Non-pigmented ciliary epithelial cell (primary cell): ENCODE measurements at places on chromosomes 16 and 17.

DNA sequence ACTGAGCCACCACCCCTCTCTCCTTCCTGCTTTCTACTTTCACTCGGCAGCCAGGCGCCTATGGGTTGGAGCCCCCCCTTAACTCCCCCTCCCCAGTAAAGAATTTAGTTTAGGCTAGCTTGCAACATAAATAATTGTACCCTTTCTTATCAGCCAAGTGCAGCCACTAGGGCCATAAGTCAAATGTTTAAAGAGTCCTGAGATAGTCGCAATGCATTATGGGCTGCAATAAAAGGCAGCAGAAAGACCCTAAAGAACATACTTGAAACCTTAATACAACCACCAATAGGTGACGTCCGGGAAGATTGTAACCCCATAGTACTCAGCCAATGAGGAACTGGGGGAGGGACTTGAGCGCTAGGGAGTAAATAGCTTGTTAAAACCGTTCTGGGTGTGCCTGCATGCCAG is 40.5 kb downstream of the C16orf82 start:
- DNase-seq = no peak

- no peak for DNase-seq
Observed at GRCh38 chr16:89837014-89837546, 8.8 kb downstream of the SPIRE2 start.

DNA sequence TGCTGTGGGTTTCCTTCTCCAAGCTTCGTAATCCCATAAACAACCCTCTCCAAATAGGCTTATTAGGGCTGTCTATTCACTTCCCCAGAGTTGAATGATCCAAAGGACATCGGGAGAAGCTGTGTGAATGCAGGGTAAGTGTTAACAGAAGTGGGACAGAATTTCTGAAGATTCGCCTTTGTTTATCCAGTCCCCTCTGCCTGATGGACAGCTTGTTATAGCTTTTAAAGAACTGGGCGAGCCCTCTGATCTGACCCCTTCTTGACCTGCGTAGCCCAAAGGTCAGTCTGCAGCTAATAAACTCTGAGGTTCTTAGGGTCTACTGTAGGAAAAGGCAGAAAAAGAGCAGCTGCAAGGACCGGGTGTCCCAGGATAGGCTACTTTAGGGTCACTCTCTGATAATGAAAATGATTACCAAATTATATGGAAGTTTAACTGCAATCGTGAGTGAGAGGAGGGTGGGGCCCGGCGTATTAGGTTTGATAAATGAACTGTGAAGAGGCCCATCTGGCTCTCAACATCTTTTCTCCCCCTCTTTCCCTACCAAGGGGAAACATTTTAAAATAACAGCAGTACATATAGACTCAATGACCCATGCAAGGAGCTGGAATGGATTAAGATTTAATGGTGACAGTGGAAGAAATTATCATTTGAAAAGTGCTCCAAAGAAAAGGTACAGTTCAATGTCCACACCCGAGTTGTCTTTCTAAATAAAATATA is 233.4 kb downstream of the FTO start:
- no peak for DNase-seq

DNA sequence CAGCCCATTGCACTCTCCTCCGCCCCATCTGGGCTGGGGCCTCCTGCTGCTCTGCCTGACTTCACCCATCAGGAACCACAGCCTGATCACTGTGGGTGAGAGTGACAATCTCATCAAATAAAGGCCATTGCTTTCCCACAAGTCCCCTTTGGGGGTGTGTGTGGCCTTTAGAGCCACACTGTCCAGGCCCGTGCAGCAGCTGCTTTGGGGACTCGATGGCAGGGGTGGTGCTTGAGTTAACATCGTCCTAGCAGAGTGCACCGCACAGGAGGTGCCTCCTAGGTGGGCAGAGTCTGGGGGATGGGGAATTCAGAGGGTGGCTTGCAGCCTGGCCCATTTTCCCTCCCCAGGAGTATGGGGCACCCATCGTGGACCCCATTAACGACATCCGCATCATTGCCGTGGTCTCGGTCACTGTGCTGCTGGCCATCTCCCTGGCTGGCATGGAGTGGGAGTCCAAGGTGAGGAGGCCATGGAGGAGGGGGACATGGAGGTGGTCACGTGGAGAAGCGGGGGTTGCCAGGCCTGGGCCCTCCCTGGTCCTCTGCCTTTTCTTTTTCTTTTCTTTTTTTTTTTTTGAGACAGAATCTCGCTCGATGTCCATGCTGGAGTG is 5.4 kb downstream of the SLC12A3 start:
- no peak for DNase-seq

DNA sequence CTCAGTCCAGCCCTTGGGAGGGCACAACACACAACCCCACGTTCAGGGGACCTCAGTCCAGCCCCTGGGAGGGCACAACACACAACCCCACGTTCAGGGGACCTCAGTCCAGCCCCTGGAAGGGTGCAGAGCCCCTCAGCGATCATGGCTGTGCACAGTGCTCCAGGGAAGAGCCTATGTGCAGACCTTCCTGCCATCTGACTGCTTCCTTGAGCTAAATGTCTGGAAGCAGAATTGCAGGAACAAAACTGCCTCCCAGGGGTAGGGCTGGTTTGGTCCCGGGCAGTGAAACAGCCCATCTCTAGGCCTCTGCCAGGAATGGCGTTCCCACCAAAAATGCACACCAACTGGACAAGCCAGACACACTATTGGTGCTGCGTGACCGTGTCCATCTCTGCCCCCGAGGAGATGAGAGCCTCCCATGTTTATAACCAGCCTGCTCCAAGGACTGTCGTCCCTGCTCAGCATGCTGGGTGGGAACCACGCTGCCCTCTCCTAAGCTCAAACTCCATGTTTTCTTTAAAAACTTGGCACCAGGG is 44.0 kb downstream of the ZNF276 start:
- no peak for DNase-seq

DNA sequence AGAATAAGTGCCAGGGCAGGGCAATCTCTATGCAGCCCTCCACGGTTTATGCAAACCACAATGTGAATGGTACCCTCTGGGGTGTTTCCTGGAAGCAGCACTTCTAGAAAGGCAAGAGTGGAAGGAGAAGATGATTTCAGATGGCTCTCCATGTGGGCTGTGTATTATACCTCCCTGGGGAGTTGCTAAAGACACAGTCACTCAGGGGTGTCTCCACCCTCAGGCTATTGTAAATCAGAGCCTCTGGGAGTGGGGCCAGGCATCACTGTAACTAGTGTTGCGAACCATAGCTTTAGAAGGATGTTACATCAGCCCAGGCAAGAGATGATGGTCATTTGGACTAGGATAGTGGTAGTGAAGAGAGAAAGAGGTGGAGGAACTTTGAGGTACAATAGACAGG is 83.3 kb upstream of the ZKSCAN2 start:
- no peak for DNase-seq

DNA sequence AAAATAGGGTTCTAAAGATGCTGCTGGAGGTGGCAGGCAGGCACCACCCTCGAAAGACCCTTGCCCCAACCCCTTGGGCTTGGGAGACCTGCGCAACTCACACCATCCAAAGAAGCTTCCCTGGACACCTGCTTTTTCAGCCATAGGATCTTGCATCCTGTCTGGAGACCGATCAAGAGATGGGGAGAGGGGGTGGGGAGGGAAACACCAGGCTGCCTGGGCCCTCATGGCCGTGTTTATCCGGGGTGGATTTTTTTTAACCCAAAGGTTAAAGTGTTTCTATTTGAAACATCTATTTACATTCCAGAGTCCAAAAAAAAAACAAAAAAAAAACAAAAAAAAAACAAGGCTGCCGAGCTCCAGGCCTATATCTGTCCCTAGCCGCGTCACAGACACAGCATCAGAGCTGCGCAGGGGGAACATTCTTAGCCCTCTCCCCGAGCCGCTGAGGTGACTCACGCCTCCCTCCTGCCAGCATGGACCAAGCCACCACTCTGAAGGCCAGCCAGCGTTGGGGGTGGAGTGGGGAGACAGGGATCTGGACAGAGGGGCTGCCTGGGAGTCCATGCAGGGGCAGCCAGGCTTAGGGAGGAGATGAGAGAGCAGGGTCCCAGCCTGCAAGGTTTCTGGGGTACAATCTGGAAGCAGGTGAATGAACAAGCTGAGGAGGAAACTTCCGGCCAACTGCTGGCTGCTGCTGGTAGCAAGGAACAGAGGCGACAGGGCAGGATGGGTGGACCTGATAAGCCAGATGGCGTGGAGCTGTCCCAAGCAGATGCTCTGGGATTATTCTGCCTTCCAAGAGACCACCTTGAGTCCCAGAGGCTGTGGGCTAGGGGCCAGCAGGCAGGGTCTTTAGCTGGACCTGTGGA is 14.8 kb downstream of the HDAC5 start:
- peak; percentile 88 for DNase-seq

DNA sequence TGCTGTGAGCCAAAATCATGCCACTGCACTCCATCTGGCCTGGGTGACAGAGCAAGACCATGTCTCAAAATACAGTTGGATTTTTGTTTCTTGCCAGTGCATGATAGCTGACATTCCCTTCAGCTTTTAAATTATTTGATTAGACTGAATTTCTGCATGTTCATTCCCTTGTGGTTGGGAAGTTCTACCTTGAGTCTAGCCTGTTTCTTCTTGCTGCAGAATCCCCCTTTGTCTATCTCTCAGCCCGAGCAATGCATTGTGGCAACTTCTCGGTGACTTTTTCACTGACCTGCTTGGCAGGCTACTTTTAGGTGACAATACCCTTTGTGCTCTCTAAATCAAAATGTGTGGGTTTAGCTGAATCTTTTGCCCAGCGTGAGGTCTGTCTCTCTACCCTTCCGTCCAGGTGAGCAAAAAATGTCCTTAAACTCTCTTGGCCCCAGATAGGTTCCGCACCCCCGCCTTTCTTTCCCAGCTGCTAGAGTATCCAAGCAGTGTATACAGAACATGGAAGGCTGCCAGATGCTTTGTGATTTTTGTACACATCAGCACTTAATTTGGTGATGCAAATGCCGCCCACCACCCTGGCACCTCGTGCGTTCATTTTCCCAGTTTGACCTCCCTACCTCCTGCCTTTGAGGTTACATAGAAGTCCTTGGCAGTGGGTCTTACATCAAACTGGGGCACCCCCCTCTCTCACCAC is 130.2 kb downstream of the ABCC6 start:
- DNase-seq = no peak

- no peak for DNase-seq
Observed at GRCh38 chr17:32283745-32284201, 18.1 kb downstream of the RHBDL3 start.

GRCh38 chr16:79610771-79611170 is 10.2 kb upstream of the MAF start:
- DNase-seq = no peak

DNA sequence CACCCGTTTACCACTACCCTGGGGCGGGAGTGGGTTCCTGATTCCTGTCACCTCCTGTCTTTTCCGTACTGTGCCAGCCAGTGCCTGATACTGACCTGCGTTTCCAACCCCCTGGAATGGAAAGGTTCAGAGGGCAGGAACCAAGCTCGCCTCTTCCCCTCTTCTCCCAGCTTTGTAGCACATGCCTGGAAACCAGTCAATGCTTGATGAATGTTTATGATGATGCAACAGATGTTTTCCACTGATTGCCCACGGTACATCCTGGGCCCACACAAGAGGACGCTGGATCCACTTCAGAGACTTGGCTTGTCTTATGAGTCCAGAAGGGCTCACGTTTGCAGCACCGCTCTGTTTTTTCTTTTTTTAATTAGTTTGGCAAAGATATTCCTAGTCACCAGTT is 262.0 kb downstream of the CPPED1 start:
- DNase-seq = no peak

DNA sequence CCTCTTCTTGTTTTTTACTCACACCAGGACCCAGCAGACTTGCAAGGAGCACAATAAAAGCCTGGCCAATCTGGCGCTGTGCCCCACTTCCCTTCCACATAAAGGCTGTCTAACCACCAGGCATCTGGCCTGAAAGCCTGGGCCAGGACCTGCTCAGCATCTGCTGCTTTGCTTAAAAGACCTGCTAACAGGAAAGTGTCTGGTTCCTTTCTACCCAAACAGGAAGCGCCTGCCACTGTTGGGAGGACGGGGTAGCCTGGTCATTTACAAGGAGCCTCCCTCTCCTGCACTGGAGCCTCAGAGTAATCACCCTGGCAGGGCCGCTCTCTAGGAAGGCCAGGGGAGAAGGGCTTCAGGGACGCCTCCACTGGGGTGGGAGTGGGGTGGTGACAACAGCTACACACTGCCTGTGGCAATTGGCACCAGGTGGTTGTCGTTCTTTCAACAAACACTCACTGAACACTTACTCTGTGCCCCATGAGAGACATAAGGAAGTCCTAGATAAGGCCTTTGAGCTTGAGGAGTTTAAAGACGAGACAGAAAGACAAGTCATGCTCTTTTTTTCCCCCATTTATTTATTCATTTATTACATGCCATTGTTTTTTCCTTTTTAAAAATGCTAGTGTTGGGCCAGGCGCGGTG is 6.3 kb upstream of the MMP28 start:
- DNase-seq = no peak

GRCh38 chr17:4090898-4091297 is 51.9 kb downstream of the ZZEF1 start:
- DNase-seq = no peak

GRCh38 chr16:88074041-88074440 is 122.8 kb downstream of the BANP start:
- DNase-seq = no peak

GRCh38 chr16:77330332-77331042 is 104.3 kb downstream of the ADAMTS18 start:
- DNase-seq = no peak

DNA sequence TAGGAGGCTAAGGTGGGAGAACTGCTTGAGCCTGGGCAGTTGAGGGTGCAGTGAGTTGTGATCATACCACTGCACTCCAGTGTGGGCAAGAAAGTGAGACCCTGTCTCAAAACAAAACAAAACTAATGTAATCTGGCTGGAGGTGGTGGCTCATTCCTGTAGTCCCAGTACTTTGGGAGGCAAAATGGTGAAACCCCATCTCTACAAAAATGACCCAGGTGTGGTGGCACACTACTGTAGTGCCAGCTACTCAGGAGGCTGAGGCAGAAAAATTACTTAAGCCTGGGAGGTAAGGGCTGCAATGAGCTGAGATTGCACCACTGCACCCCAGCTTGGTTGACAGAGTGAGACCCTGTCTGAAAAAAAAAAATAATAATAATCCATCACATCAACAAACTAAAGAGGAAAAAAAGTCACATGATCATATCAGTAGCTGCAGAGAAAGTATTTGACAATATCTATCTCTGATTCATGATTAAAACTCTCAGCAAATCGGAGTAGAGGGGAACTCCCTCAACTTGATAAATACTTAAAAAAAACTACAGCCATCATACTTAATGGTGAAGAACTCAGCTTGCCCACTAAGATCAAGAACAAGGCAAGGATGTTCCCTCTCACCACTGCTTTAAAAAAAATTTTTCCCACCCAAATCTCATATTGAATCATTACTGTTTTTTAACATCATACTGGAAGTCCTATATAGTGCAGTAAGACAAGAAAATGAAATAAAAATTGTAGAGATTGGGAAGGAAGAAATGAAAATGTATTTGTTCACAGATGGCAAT is 31.0 kb downstream of the DHRS7B start:
- no peak for DNase-seq

- DNase-seq = no peak
Observed at GRCh38 chr16:78507576-78507975, 408.1 kb downstream of the WWOX start.
